ENCODE measurements at places on chromosomes 7 and 10. TPM values are rescaled to one million over a fixed set of nuclear protein-coding genes. Genes with fewer than 3 reads are reported as not detected.

GRCh38 chr7:55539380-55539779 is 32.9 kb downstream of the VOPP1 start:
- H3K4me1 ChIP-seq, result peaks cover 35% of the 10 kb centered on the region
- no peaks in the 10 kb centered on the region for H3K36me3 ChIP-seq
- no peak for DNase-seq
- no peaks in the 10 kb centered on the region for H3K27me3 ChIP-seq
- H3K27ac ChIP-seq, result no peak overlapping the region

- no peak overlapping the region for H3K4me3 ChIP-seq
- no peaks in the 10 kb centered on the region for H3K36me3 ChIP-seq
- no peak for DNase-seq
- H3K4me1 ChIP-seq, result no peaks in the 10 kb centered on the region
- H3K27me3 ChIP-seq, result no peaks in the 10 kb centered on the region
These were observed 29.6 kb downstream of the COL13A1 start for GRCh38 chr10:69831231-69831855.

Gene LRRC18
- not detected for total RNA-seq

Gene TRIL
- total RNA-seq, result 11.0 TPM

Data from vagina (tissue), 2 donors.